ENCODE measurements at places on chromosomes 6 and 20.

DNA sequence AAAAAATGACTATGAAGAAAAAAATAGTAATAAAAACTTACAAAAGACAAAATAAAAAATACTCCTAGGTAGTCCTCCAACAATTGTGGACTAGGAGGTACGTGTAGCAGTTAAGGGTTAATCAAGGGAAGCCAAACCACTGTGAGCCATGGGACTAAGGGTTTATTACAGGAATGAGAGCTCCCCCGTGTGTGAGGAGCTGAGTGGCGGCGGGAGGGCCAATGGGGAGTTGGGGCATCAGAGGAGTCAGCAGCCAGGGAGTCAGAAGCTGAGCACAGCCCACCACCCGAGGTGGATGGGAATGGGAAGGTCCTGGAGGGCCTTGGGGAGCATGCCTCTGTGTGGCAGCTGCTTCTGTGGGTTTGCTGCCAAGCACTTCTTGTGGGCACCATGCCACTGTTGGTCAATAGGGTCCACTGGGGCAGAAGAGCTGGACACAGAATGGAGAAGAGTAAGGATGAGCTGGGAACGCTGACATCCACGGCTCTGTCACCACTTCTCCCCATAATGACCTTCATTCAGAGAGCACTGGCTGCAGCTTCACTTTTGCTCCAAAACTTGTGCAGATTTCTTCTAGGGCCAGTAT, 373.3 kb downstream of the CDKAL1 start:
- DNase-seq = no peak

GRCh38 chr6:23181356-23182110, 612.2 kb downstream of the HDGFL1 start:
- DNase-seq = no peak

- DNase-seq = no peak
These were observed 240.7 kb upstream of the POU3F2 start for GRCh38 chr6:98593676-98594075.

- DNase-seq = no peak
These were observed 102.7 kb downstream of the RIN2 start for GRCh38 chr20:19860737-19861136.

DNA sequence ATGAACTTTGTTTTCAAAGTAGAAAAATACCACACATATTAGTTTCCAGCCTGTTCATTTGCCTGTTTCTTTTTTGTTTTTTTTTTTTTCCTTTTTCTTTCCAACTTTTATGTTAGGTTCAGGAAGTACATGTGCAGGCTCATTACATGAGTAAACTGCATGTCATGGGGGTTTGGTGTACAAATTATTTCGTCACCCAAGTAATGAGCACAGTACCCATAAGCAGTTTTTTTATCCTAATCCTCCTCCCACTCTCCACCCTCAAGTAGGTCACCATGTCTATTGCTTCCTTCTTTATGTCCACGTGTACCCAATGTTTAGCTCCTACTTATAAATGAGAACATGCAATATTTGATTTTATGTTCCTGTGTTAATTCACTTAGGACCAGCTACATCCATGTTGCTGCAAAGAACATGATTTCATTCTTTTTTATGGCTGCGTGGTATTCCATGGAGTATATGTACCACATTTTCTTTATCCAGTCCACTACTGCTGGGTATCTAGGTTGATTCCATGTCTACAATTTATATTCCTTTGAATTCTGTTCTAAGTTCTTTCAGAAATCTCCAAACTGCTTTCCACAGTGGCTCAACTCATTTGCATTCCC, 31.8 kb downstream of the SNX14 start:
- no peak for DNase-seq

GRCh38 chr6:51260003-51260402, 441.3 kb downstream of the TFAP2B start:
- DNase-seq = no peak

- DNase-seq = no peak
These were observed 40.7 kb upstream of the BMP2 start for GRCh38 chr20:6726761-6727160.

DNA sequence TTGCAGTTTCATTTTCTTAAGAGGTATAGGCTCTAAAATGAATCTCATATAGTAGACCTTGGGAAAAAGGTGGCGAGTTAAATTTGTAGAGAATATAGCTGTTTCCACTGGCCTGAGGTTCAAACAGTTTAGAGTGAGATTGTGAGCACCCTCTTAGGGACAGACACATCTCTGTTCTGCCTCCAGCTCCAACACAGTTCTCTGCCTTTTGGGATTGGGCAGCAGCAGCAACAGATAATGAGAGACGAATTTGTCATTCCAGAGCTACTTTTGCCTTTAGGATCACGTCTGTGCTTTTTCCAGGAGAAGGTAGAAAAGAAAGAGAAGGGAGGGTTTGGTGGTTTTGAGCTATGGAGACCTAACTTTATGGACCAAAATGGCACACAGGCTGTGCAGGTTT, 289.4 kb downstream of the PRL start:
- no peak for DNase-seq

DNA sequence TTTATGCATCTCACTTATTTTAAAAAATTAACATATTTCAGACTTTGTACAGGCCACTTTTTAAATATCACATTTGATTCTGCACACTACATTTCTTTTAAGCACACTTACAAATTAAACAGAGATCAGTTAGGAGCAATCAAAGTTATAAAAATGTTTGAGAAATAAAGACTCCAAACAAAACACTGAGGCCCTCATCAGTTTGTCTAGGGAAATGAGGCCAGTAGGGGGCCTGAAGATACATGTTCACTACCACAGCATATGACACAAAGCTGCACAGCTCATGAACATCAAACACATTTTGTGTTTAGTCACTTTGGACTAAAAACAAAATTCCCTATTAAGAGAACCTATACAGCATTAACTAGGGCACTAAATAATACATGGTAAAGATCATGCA, 180.5 kb downstream of the PDE7B start:
- no peak for DNase-seq

- no peak for DNase-seq
These were observed 16.4 kb upstream of the BMP7 start for GRCh38 chr20:57282670-57283361.

DNA sequence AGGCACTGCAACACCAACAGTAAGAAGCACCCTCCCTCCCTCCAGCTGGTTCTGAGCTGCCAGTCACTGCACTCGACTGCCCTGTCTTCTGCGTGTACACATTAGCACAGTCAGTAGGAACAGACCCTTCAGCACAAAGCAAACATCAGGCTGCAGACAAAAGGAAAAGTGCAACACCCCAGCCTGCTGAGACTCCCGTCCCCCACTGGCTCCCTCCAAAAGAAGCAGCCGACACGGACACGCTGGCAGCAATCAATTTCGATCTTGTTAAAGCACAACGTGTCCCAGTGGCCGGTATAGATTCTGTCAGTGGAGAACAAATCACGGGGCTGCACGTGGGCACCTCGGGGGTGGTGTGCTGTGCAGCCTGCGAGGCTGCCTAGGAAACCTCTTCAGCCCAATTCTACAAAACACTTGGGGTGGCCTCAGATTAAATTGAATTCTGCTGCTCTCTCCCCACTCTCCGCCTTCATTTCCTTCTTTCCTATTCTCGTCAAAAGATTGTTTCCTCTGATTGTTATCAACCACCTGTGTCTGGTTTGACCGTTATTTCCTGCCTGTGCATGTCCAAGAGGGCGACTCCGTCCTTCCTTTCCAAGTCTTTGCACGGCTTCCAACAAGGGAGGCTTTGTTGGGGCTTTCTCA, 38.7 kb downstream of the TRAF3IP2 start:
- no peak for DNase-seq
